ENCODE measurements at places on chromosomes 2 and 18.
A peak's percentile ranks its signal among the peaks of the same experiment; 100 is the strongest.

- no peak for DNase-seq
Measured at GRCh38 chr2:157785200-157785599, 90.9 kb downstream of the ACVR1 start.

GRCh38 chr2:85042330-85042729 lies 71.4 kb downstream of the KCMF1 start:
- no peak for DNase-seq

DNA sequence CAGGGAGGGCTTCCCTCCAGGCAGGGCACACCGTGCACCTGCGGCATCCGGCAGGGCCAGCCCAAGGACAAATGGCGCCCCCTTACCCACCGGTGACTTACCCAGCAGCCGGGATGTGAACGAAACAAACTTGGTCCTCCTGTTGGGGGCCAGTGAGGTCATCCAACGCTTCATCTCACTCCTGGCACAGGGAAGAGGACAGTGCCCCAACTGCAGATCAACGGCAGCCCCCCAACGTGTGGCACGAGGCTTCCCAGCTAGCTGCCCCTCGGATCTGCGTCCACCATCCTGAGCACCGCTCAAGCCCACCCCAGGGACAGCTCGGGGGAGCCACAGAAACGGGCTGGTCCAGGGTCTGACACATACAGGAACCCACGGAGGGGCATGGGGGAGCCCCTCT lies 12.0 kb downstream of the SNORC start:
- DNase-seq: no peak

GRCh38 chr2:137937778-137938177 lies 26.5 kb upstream of the HNMT start:
- no peak for DNase-seq

GRCh38 chr2:97851172-97851571 lies 137.8 kb downstream of the ZAP70 start:
- peak; percentile 18 for DNase-seq

GRCh38 chr2:144669196-144669987 lies 149.5 kb upstream of the ZEB2 start:
- DNase-seq: no peak

DNA sequence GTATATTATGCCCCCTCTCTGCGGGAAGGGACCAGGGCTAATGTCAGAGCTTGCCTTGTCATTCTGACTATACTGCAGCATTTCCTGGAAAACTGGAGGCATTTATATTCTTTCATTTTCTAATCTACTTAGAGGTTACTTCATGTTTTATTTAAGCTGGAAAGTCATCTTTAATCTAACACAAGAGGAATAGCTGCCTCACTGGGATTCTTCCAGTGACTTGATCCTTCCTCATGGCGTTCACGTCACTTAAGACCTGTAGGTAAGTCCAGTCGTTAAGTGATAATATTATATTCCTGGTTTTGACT lies 727.6 kb upstream of the DDX18 start:
- DNase-seq: no peak

GRCh38 chr2:71830497-71831192 lies 317.0 kb downstream of the CYP26B1 start:
- DNase-seq: no peak

GRCh38 chr18:67864677-67865340 lies 348.3 kb upstream of the DSEL start:
- DNase-seq: no peak

- no peak for DNase-seq
Measured at GRCh38 chr2:101387151-101387834, at the start of gene CREG2. Gene CREG2, minus strand, starts transcription at chr2:101387503. Its CDS starts 46 bp downstream, at chr2:101387457.

DNA sequence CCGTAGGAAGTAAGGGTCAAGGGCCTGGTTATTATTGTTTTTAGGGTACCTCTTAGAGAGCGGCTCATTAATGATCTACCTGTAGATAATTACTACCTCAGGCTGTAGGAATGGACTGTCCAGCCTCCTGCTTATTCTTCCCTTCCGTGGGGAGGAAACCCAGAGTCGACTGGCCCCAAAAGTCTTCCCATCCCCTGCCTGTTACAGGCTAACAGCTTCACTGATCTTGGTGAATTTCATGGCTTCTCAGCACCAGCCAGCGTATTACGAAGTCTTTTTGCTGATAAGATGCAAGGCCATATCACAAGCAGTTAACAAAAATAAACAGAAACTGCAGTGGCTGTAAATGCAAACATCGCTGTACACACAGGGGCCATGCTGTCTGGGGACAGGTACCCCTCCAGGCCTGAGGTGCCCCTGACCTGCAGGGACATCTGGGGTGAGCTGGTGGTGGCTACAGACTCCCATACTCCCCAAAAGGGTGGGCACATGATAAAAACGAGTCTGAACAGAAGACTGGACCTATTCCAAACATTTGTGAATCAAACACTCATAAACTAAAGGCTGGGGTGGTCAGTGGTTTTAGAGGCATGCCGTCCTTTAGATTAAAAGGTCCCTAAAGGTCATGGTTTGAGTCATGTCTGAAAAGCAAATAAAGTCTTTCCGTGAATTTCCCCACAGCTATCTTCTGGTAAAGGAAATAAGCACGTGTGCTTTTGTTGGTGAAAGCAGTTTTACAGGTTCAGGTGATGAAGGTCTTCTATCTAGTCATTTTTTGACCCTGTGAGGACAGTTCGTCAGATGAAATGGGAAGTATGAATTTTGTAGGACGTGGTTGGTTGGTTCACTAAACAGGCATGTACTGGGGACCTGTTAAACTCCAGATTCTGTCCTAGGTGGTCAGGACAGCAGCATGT lies 36.7 kb downstream of the TTC39C start:
- peak; percentile 33 for DNase-seq

DNA sequence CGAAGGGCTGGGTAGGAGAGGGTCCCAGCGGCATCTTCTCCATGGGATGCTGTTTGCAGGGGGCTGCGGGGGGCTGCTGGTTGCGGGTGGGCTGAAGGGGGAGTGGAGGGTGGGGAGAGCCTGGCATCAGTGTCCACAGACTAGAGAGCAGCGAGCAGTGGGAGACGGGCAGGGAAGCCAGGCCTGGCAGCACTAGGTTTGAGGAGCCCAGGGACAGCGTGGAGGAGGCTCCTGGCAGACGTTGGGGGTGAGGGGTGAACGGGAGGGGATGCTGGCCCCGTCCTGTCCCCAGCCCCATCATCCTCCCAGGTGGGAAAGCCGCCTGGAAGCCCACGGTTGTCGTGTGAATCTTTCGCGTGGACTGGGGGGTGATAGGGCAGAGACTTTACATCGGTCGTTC lies 48.2 kb upstream of the TFCP2L1 start:
- no peak for DNase-seq

GRCh38 chr2:71586471-71586870 lies 133.1 kb downstream of the DYSF start:
- no peak for DNase-seq

DNA sequence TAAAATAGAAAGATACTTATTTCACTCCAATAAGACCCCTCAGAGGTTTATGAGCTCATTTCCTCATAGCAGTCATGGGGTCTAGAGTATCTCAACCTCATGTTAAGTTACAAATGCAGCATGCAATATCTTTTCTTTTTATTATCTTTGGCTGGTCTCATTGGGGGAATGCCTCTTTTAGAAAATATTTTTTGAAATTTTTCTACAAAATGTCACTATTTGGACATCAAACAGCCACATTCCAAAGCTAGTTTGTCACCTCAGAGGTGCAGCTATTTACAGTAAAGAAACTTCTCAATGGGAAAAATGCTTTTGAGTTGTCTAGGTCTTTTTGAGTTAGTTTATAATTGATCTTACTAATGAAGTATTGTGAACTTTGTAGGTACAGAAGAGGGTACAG lies 370.7 kb upstream of the LRATD1 start:
- DNase-seq: no peak

Data from GM12864 (cell line).